Activated CD8-positive, alpha-beta memory T cell treated with anti-CD3 and anti-CD28 coated beads for 4 hours (primary cell): ENCODE measurements at places on chromosomes 5 and 9.

GRCh38 chr9:126554292-126554691, 59.4 kb upstream of the LMX1B start:
- no peak for DNase-seq

GRCh38 chr5:106200971-106201370, 1469.8 kb downstream of the EFNA5 start:
- no peak for DNase-seq

DNA sequence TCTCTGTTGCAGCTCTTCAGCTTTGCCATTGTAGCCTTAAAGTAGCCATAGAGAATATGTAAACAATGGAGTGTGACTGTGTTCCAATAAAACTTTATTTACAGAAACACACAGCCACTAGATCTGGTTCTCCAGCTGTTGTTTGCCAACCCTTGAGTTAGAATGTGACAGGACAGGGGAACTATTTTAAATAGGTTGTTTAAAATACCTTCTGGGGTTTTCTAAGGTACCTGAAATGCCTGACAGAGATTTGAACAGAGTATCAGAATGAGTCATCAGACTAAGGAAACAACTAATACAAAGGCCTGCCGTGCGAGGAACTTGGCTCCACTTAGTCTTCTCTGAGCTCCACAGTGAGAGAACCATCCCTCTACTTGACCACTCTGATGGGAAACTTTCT, 85.4 kb downstream of the HSD17B4 start:
- DNase-seq: no peak

GRCh38 chr9:77854916-77855311, 176.7 kb downstream of the GNAQ start:
- DNase-seq: no peak

DNA sequence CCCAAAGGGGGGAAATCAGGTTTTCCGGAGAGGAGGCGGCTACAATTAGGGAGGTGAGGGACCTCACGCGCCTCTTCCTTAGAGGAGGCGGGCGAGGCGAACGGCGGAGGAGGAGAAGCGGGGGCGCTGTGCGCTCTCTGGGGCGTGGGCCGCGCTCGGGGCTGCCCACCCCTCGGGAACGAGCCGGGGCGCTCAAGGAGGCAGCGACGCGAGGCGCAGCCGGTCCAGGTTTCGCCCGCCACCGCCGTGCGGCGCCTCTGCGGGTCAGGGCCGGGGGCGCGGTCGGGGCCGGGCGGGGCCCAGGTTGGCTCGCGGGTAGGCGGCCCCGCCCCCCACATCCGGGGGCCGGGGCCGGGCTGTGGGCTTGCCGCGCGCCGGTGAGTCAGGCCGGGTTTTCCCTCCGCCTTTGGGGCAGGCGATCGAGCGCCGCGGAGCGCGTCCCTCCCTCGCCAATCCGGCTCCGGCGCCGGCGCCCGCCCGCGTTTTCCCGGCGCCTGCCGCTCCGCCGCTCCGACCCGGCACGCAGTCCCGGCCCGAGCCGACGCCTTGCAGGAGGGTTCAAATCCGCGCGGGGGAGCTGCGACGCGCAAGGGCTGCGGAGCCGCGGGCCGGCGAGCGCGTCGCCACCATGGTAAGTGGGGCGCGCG, at the start of gene N4BP3:
Gene N4BP3 (plus strand): TSS at position 392 of the 647 bp plus-strand sequence. CDS start 6,052 bp downstream, outside the sequence.
- peak; percentile 73 for DNase-seq

- DNase-seq: no peak
Observed at GRCh38 chr5:37043693-37044092, 167.1 kb downstream of the NIPBL start.

- DNase-seq: no peak
Observed at GRCh38 chr9:123914517-123915196, 15.3 kb downstream of the DENND1A start.

DNA sequence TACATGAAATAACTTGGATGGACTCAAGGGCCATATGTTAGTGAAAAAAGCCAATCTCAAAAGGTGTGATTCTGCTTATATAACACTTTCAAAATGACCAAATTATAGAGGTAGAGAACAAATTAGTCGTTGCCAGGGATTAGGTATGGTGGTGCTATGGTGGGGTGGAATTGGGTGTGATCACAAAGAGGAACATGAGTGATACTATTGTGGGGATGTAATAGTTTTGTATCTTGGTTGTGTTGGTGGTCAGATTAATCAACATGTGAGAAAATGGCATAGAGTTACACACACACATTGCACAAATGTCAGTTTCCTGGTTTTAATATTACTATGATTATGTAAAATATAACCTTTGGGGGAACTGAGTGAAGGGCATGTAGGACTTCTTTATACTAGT, 31.9 kb downstream of the CAMK4 start:
- DNase-seq: no peak

DNA sequence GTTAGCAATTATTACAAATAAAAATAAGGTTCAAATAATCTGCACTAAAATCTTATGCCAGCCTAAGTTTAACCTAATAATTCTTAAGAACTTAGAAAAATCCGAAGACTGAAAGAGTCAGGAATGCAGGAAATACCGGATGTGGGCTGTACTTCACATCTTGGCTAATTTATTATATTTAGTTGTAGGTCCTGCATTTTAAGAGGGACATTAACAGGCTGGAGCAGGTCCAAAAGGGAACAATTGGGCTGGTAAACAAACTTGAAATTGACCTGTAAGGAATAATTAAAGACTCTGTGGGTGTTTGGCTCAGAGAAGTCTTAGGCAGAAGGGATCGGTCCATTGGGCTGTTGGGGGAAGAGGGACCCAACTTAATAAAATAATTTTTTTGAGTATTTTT, 18.4 kb downstream of the GLRA1 start:
- DNase-seq: no peak

GRCh38 chr5:157180374-157181264, at the start of gene ITK:
Gene ITK, plus strand, starts transcription at chr5:157180840. Its CDS starts 138 bp downstream, at chr5:157180978.
- DNase-seq: no peak

GRCh38 chr9:85344901-85345300, 396.9 kb downstream of the AGTPBP1 start:
- no peak for DNase-seq

DNA sequence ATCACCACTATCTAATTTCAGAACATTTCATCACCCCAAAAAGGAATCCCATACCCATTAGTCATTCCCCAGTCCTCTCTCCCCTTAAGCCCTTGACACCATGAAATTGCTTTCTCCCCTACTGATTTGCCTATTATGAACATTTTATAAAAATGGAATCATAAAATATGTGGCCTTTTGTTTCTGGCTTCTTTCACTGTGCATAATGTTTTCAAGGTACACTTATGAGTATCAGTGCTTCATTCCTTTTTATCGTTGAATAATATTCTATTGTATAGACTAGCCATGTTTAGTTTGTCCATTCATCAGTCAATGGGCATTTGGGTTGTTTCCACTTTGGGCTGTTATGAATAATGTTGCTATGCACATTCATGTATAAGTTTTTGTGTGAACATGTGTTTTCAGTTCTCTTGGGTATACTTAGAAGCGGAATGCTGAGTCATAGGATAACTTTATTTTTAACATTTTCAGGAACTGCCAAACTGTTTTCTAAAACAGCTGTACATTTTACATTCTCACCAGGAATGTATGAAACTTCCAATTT, 40.4 kb upstream of the FGF1 start:
- DNase-seq: no peak

DNA sequence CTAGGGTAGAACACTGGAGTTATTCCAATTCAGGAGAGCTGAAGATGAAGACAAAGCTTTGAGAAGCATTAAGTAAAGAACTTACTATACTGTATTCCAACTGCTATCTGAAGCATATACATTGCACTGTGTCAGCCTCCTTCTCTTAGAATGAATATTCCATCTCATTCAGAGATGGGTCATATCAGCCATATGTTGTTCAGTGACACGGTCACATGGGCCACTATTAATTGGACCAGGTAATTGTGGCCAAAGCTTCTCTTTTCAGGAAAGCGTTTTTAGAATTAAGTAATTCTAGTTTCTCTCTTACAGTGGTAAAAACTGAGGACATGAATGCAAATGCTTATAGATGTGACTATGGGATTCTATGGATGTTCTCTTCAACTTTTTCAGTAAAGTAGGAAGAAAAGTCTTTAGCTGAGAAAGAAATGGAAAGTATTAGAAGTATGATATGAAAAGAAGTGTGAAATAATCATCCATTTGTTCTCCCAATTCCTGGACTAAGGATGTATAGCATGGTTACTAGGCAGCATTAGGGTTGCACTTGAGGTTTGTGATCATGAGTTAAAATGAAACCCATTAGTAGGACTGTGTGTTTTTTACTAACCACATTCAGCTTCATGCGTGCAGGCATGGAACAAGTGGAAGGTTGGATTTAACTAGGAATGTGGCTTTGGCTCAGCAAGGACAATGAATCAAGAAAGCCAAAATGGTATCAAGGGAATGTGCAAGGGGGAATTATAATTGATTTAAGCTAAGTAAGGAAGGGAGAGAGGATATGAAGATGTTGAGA, 40.9 kb downstream of the CETN3 start:
- DNase-seq: no peak

- DNase-seq: no peak
Observed at GRCh38 chr5:14101922-14102321, 41.2 kb upstream of the TRIO start.

- DNase-seq: no peak
Observed at GRCh38 chr5:118365718-118366117, 622.6 kb downstream of the DTWD2 start.

- no peak for DNase-seq
Observed at GRCh38 chr5:61050292-61050691, 105.3 kb downstream of the NDUFAF2 start.

- DNase-seq: no peak
Observed at GRCh38 chr9:79895232-79895631, 323.5 kb downstream of the TLE4 start.

DNA sequence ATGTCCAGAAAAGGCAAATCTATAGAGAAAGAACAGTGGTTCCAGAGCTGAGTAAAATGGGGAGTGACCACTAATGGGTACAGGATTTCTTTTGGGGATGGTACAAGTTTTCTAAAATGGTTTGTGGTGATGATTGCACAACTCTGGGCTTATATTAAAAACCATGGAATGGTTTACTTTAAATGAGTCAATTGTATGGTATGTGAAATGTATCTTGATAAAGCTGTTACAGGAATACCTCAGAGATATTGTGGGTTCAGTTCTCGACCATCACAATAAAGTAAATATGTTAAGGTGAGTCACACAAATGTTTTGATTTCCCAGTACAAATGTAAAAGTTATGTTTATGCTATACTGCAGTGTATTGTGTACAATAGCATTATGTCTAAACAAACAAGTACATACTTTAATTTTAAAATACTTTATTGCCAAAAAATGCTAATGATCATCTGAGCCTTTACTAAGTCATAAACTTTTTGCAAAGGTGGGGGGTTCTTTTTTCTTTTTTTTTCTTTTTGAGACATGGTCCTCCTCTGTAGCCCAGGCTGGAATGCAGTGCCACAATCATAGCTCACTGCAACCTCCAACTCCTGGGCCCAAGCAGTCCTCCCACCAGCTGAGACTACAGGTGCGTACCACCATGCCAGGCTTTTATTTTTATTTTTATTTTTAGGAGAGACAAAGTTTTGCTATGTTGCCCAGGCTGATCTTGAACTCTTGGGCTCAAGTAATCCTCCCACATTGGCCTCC, 65.9 kb downstream of the SHOC1 start:
- DNase-seq: no peak

- no peak for DNase-seq
Observed at GRCh38 chr9:134321946-134322741, 4.1 kb upstream of the RXRA start.

DNA sequence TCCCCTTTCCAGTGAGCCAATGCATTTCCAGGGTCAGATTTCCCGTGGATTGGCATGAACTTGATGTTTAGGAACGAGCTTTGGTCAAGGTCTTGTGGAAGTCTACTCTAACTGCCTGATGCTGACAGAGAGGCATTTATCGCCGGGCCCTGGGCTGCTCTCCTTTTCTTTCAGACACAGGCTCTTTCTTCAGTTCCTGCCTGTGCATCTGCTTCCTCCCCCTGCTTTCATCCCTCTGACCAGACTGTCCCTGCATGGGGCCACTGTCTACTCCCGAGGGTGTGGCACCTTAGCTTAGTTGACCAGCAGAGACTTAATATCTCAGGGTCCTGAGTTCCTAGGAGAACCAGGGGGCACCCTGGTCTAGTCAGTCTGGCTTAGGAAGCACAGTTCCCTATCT, 41.2 kb downstream of the RALGPS1 start:
- DNase-seq: no peak

GRCh38 chr5:172074896-172075295, 68.5 kb upstream of the FBXW11 start:
- no peak for DNase-seq

DNA sequence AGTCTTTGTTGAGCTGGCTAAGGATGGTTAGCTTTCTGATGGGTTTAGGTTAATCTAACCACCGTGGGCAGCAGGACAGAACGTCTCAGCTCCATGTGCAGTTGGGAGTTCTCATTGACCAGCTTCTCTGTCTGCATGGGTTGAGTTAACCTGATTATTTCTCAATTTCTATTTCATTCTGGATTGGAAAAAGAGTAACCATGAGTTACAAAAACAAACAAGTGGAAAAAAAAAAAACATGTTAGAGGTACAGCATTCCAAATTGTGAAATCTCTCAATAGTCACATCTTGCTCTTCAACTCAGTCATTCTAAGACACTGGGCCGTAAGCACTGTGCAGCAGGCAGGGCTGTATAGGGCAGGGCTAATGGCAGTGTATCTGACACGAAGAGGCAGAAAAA, 343.7 kb upstream of the KLF4 start:
- no peak for DNase-seq

- no peak for DNase-seq
Observed at GRCh38 chr9:72633966-72634365, 112.6 kb downstream of the TMC1 start.

DNA sequence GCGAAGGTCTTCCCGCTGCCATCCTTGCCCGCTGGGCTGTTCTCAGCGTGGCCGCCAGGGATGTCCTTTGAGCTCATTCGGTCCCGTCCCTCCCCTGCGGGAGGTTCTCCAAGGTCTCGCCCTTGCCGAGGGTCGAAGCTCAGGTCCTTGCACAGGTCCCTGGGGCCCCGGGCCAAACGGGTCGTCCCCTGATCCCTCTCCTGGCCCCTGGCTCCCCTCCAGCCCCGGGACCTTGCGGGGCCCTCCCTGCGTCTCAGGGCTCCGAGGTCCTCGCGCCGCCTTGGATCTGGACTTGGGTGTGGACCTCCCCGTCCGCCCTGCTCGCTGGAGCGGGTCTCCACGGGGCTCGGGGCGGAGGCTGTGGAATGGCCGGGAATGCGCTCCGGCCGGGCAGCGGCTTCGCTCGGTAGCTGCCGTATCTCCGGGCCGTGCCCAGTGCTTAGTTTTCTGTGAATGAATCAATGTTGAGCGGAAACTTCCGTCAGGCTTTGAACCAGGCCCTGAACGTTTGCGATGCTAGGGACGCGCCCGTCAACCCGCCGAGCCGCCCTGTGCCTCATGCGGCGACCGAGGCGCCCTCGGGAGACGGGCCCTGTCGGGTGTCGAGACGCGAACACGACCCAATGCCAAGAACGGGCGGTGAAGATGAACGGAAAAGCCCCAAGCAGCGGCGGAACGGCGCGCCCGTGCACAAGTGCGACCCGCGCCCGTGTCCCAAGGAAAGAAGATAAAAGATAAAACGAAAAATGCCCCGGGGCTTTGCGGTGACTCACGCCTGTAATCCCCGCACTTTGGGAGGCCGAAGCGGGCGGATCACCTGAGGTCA, 780 bp downstream of the RNU6ATAC start:
- DNase-seq: peak; percentile 51

- no peak for DNase-seq
Observed at GRCh38 chr9:108411632-108412031, 444.2 kb downstream of the ACTL7B start.
